ENCODE measurements at places on chromosomes 1 and 21. TPM values are rescaled to one million over a fixed set of nuclear protein-coding genes. Genes with fewer than 3 reads are reported as not detected.

NPPB gene
- not detected for total RNA-seq

MXRA8 gene
- 534 TPM for total RNA-seq

TSPAN2 gene
- total RNA-seq: not detected

CYP4Z1 gene
- not detected for total RNA-seq

All from smooth muscle cell of trachea (primary cell).